ENCODE measurements at places on chromosomes 11 and 22.

DNA sequence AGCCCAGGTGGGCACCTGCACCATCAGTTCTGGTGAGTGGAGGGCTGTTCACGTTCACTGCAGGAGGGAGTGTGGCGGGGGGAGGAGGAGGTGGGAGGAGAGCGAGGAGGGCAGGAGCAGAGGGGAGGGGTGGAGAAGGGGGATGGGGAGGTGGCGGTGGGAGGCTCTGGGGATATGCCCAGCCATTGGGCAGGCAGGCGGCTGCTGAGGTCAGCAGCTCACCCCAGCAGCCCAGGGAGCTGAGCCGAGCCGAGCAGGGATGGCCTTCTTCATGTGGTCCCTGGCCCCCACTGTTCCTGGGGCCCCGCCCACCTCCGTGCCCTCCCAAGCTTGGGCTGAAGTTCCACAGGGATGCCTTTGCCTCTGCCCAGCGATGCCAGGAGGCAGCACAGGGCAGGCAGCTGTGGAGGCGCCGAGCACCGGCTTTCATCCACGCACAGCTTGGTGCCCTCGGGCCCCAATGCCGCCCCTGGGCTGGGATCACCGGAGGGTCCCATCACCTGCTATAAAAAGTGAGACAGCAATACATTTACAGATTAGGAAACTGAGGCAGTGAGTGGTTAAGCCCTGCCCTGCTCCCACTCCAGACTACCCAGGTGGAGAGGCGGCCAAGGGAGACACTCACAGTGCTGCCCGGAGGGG is 21.6 kb downstream of the RTN4R start:
- no peak for DNase-seq

GRCh38 chr11:87212891-87213290 is 175.2 kb downstream of the TMEM135 start:
- DNase-seq = no peak

DNA sequence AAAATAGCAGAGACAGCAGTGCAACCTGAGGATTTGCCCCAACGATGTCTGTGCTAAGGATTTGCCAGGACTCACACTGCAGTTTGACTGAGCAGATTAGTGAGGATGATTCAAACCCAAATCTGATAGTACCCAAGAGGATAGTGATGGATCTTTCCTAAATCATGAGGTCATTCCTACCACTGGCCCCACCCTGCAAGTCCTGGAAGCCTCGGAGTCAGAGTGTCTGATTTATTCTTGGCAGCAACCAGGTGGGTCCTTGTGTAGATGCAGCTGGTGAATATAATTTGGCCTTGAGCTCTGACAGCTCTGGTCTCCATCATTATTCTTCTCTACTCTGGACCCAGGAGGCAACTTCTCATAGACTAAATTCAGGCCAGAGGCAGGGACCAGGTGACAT is 179.3 kb upstream of the RAG2 start:
- DNase-seq = no peak

GRCh38 chr11:31325160-31325559 is 44.4 kb downstream of the DCDC1 start:
- DNase-seq = no peak

- DNase-seq = no peak
Measured at GRCh38 chr11:93005239-93005638, 35.8 kb downstream of the MTNR1B start.

- no peak for DNase-seq
Measured at GRCh38 chr22:46031557-46031956, 54.6 kb upstream of the WNT7B start.

GRCh38 chr11:69658626-69659450 is 16.3 kb downstream of the LTO1 start:
- DNase-seq = no peak

- DNase-seq = no peak
Measured at GRCh38 chr22:43957871-43958270, 2.6 kb downstream of the SAMM50 start.

GRCh38 chr11:87456499-87456898 is 418.8 kb downstream of the TMEM135 start:
- no peak for DNase-seq

- DNase-seq = no peak
Measured at GRCh38 chr11:316891-317301, 3.1 kb downstream of the IFITM1 start.

GRCh38 chr11:69131644-69132300 is 24.0 kb upstream of the SMIM38 start:
- DNase-seq = no peak

DNA sequence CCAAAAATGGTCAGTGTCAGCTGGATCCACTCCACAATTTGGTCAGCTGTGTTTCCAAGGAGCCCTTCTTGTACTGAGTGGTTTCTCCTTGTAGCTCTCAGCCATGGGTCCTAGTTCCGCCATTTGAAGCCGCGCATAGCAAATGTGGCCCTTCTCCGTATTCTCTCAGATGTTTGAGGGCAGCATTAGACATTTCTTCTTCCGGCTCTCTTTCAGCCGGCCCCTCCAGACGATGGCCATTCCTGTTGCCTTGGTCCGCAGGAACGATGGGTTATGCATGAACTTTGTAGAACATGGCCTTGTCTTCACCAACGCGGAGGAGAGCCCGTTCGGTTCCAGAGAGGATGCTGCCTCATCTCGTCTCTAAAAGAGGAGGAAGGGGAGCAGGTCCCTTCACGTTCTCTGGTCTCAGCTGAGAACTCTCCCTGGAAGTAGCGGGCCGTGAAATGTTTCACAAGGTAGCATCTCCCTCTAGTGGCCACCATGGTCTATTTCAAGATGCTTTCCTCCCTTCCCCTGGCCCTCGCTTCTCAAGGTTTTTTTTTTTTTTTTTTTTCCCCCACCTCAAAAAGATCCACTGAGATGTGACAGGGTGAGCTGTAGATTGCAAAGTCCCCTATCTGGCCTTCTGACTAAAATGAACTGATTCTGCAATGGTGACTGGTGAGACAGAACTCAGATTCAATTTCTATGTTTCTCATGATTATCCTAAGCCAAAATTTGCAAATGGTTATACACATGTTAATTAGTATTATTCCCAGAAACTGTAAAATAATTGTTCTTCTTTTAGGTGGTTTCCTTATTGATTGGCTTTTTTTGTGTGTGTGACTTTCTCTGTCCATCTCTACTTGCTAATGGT is 19.8 kb upstream of the PLET1 start:
- peak; percentile 45 for DNase-seq

DNA sequence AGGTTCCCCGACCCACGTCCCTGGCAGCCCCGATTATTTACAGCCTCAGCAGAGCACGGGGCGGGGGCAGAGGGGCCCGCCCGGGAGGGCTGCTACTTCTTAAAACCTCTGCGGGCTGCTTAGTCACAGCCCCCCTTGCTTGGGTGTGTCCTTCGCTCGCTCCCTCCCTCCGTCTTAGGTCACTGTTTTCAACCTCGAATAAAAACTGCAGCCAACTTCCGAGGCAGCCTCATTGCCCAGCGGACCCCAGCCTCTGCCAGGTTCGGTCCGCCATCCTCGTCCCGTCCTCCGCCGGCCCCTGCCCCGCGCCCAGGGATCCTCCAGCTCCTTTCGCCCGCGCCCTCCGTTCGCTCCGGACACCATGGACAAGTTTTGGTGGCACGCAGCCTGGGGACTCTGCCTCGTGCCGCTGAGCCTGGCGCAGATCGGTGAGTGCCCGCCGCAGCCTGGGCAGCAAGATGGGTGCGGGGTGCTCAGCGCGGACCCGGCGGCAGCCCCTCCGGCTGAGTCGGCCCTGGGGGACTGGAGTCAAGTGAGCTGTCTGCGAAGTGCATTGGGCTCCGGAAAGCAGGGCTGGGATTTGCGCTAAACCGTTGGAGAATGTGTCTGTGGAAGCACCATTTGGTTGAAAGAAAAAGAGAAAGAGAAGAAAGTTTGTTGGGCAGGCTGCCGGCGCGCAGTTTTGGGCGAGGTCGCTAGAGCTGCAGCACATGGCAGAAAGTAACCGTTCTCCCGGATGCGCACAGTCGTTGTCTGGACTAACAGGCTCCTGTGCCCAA is at the start of gene CD44:
Gene CD44 (plus strand): TSS at position 229 of the 779 bp plus-strand sequence. CDS start 133 bp downstream, at position 362.
- DNase-seq = peak; percentile 54

GRCh38 chr11:19680829-19681368 is 31.7 kb upstream of the NAV2 start:
- DNase-seq = no peak

DNA sequence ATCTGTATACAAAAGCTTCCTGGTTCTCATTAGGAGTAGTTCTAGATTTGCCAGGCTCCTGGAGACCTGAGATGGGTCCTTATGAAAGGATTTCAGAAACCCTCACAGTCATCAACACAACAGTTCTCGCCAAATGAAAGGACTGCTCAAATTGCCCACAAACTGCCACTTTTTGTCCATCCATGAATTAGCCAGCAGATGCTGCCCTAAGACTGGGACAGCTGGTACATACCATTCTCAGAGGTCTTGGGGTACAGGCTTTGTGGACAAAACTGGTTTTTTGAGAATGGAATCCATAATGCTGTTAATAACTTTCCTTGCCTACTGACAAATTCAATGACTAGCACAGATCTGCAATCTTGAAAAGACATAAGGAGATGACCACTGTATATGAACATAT is 23.4 kb upstream of the BDNF start:
- no peak for DNase-seq

DNA sequence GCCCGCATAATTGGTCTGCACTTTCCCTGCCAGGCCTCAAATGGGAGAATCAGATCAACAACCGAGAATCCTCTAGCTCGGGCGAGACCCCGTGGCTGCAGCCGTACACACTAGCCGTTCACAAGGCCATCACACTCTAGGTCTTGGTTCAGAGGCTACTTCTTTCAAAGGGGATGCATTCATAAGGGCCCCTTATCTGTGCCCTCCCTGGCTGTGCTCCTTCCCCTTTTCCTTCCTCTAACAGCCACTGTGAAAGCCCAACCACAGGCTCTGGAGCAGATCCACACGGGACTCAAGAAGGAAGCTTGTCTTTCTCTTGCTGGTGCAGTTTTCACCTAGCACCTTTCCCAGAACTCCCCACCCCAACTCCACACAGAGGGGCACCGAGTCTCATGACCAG is 24.5 kb downstream of the SMIM38 start:
- no peak for DNase-seq

DNA sequence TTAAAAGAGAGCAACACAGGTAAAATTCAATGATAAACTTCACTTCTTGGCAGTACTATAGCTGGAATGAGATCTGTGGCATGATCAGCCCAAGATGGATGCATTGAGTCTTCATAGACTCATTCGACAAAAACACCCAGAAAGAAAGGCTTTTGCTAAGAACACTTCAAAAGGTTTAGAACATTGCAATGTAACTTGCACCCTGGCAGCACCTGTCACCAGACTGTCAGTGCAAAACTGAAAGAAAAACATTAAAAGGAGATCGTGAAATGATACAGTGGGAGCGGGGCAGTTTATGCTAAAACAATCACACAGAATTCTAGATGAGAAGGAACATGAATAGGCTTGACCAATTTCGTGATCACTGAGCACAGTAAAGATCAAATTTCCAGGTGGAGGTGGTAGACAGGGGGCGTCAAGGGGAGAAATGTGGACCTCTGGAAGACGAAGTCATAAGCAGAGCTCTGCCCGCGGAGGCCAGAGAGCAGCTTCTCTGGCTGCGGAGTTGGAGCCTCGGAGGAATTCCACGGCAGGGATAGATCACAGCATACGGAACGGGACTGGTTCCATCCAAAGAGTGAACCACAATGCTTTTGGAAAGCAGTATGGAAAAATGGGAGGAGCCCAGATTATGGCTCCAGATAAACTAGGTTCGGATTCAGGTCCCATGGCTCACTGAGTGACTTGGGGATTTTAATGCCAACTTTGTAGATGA is 11.9 kb downstream of the VSIG10L2 start:
- no peak for DNase-seq

- no peak for DNase-seq
Measured at GRCh38 chr11:91513734-91514133, 710.9 kb upstream of the FAT3 start.

- no peak for DNase-seq
Measured at GRCh38 chr22:37117092-37117491, 7.6 kb upstream of the TMPRSS6 start.

DNA sequence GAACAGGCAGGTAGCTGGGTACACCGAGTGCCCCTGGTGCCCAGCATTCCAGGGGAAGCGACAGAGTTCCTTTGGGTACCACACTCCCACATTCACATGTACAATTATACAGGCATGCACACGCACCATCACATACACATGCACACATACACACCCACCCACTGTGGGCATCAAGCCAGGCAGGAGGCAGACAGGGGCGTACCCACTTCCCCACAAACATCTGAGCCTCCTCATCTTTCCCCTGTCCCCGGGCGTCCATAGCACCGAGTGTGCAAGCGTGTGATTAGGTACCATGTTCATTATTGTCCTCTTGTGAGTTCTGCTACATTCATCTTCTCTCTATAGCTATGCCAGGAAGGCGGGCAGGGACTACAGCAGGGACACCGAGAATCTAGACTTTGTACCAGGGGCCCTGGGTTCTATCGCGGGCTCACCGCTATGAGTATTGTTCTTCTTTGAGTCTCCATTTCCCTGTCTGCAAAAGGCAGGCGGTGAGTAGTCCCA is 2.1 kb upstream of the CARD10 start:
- DNase-seq = no peak

GRCh38 chr11:1206391-1207271 is 16.2 kb upstream of the MUC5B start:
- no peak for DNase-seq

GRCh38 chr11:9060700-9061111 is 30.7 kb downstream of the SCUBE2 start:
- peak; percentile 59 for DNase-seq

- no peak for DNase-seq
Measured at GRCh38 chr11:19573666-19574065, 139.0 kb upstream of the NAV2 start.

DNA sequence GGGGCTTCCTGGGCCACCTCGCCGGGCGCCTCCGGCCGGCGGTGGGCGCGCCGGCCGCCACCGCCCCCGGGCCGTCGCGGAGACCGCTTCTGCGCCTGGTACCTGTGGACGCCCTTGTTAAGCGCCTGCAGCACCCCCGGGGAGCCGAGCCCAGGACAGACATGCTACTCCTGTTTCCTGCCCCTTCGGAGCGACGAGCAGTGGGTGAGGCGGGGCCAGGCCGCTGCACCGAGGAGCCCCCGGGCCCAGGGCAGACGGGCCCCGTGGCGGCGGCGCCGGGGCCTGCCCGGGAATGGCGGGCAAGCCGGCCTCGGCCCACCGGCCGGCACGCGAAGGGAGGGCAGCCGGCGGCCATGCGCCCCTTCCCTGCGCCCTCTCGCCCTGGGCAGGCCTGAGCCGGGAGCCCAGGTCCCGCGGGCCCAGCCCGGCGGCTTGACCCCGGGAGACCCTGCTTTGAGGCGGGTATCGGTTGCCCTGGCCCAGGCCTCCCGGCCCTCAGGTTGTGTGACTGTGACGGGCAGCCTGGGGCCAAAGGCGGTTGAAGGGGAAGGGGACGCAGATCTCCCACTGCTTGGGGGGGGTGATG is 789 bp upstream of the KDM2A start:
- DNase-seq = no peak

GRCh38 chr11:12840871-12841660 is 166.8 kb downstream of the TEAD1 start:
- DNase-seq = no peak

DNA sequence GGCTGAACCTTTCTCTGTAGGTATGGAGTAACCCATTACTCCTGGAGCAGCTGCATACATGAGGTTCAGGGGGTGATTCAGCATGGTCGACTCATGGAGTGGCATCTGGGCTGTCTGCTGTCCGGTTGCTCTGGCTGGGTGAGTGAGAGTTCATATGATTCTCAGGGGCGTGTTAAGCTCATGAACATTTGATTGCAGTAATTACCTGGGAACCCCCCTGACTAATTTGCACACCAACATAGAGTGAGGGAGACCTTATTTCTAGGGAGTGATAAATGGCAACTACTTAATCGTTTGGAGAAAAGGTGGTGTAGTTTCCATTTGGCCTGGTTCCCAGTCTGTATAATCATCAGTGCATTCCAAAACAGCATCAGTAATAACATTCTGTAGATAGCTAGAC is 661.9 kb downstream of the ETS1 start:
- DNase-seq = no peak
